Skin of body (tissue), 3 donors: ENCODE measurements at places on chromosomes 5 and 9. TPM values are rescaled to one million over a fixed set of nuclear protein-coding genes. Genes with fewer than 3 reads are reported as not detected.

The NUTM2G gene
- not detected for total RNA-seq

The PCDHGA2 gene
- total RNA-seq, result 3.6 TPM

The ZFP2 gene
- total RNA-seq, result 1.9 TPM

The PGM5 gene
- 13.8 TPM for total RNA-seq

The SAXO1 gene
- total RNA-seq, result 0.10 TPM

The BAG1 gene
- total RNA-seq, result 64.7 TPM

The GPR151 gene
- total RNA-seq, result not detected

The SLC6A18 gene
- total RNA-seq, result not detected

The MARCHF11 gene
- not detected for total RNA-seq

- DNase-seq, result no peak
Observed at GRCh38 chr5:68265822-68266395, 50.4 kb downstream of the PIK3R1 start.

GRCh38 chr9:79489261-79490000 is 82.3 kb upstream of the TLE4 start:
- peak; percentile 3 for DNase-seq

GRCh38 chr5:10539687-10539998 is 24.2 kb upstream of the ANKRD33B start:
- no peak for DNase-seq

- DNase-seq, result peak; percentile 43
Observed at GRCh38 chr9:80410106-80410505, 838.3 kb downstream of the TLE4 start.

- DNase-seq, result no peak
Observed at GRCh38 chr9:27888661-27889295, 315.5 kb upstream of the C9orf72 start.

GRCh38 chr9:95182854-95183563 is 134.5 kb downstream of the FANCC start:
- DNase-seq, result no peak

GRCh38 chr9:125784286-125785049 is 37.3 kb downstream of the PBX3 start:
- DNase-seq, result no peak

DNA sequence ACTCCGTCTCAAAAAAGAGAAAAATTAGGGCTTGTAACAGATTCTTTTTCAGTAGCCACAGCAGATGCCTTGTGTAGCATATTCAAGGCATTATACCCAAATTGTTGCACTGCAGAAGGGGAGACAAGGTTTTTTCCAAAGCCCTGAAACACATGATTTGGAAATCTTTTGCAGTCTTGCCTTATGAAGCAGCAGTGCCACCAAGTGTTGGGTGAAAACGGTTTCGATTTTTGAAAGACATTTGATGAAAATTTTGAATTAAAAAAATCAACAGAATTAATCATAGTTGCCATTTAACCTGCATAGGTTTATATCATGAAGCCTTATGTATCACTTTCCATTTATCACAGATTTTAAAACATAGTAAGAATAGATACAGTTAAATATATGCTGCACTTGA is 479.5 kb downstream of the TAF11L14 start:
- DNase-seq, result peak; percentile 12

DNA sequence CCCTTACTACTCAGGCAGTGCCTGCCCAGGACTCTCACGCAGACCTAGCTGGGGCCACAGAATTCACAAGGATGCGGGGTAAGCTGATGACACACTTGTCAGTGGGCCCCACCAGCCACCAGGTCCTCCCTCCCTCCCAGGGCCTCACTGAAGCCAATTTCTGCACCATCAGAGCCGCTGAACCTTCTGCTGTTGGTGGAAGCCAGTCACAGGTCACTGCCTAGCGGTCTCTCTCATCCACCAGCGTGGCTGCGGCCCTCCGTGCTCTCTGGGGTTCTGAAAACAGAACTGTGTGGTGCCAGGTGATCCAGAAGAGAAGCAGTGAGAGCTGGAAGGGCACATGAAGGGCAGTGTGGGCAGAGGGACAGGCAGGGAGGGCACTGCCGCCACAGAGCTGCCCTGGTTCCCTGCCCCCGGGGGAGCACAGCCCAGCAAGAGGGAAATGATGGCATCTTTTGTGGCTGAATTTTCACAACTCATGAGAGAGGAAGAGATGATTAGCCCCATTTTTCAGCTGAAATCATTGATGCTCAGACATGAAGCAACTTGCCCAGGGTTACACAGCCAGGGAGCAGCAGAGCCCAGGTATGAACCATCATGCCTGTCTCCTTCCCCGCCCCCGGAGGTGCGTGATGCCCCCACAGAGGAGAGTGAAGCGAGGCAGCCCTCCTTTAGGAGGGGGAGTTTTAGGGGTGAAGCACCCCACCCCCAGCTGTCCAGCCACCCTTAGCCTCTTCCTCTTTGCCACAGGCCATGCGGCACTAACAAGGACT is 41.4 kb upstream of the CPLX2 start:
- no peak for DNase-seq

- no peak for DNase-seq
Observed at GRCh38 chr5:153116916-153117315, 373.6 kb upstream of the GRIA1 start.

DNA sequence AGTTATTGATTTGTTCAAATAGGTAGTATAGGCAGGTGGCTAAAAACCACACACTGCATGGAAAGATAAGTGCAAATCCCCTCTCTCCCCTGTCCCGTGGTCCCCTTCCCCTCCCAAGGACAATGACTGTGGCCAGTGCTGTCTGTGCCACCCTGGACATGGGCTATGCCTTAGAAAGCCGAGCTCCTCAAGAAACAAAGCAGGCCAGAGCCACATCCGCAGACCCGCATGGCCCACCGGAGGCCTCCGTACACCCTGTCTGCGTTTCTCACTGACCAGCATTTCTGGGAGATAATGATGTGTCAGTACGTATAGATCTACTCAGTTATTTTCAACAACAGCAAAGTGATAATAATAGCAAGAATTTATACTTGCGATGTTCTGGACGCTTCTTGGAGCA is 16.3 kb downstream of the TSPAN17 start:
- no peak for DNase-seq

DNA sequence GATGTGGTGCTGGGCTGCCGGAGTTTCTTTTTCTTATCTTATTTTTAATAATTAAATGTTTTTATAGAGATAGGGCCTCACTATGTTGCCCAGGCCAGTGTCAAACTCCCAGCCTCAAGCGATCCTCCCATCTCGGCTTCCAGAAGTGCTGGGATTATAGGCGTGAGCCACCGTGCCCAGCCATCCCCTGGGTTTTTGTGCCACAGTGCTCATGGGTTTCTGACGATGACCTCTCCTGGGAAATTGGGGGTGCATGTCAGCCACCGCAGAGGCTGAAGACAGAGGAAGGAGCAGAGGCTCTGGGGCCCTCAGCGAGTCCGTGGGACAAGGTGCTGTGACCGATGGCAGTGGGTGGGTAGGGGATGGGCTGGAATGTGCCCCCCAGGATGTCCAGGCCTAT is 14.4 kb downstream of the GPSM1 start:
- DNase-seq, result no peak

DNA sequence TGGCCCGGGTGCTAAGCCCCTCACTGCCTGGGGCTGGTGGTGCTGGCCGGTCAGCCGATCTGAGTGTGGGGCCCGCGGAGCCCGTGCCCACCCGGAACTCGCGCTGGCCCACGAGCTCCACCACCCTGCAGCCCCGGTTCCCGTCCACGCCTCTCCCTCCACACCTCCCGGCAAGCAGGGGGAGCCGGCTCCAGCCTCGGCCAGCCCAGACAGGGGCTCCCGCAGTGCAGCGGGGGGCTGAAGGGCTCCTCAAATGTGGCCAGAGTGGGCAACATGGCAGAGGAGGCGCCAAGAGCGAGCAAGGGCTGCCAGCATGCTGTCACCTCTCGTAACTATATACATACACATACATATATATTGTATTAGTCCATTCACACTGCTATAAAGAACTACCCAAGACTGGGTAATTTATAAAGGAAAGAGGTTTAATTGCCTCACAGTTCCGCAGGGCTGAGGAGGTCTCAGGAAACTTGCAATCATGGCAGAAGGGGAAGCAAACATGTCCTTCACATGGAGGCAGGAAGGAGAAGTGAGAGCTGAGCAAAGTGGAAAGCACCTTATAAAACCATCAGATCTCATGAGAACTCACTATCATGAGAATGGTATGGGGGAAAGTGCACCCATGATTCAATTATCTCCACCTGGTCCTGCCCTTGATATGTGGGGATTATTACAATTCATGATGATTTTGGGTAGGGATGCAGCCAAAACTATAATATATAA is 56.8 kb downstream of the LIX1 start:
- DNase-seq, result no peak

DNA sequence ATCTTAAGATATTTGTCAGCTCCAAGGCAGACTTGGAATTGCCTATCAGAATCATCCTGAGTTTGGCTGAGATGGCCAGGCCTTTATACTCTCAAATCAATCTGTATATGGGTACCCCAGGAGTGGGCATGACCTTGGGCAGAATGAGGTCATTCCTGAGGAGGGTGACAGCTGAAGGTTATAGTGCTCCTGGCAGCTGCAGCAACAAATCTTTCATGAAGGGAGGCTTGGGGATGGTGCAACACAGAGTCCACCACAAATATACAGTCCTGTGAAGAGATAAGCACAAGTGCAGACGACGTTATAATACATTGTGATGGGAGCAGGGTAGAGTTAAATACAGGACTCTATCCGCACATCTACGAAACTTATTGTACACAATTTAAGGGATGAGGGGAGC is 21.1 kb upstream of the TRIO start:
- DNase-seq, result no peak

DNA sequence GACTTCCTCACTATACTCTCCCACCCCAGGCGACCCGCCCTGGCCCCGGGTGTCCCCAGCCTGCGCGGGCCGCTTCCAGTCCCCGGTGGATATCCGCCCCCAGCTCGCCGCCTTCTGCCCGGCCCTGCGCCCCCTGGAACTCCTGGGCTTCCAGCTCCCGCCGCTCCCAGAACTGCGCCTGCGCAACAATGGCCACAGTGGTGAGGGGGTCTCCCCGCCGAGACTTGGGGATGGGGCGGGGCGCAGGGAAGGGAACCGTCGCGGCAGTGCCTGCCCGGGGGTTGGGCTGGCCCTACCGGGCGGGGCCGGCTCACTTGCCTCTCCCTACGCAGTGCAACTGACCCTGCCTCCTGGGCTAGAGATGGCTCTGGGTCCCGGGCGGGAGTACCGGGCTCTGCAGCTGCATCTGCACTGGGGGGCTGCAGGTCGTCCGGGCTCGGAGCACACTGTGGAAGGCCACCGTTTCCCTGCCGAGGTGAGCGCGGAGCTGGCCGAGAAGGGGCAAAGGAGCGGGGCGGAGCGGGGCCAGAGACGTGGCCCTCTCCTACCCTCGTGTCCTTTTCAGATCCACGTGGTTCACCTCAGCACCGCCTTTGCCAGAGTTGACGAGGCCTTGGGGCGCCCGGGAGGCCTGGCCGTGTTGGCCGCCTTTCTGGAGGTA is 2.1 kb downstream of the CA9 start:
- no peak for DNase-seq

DNA sequence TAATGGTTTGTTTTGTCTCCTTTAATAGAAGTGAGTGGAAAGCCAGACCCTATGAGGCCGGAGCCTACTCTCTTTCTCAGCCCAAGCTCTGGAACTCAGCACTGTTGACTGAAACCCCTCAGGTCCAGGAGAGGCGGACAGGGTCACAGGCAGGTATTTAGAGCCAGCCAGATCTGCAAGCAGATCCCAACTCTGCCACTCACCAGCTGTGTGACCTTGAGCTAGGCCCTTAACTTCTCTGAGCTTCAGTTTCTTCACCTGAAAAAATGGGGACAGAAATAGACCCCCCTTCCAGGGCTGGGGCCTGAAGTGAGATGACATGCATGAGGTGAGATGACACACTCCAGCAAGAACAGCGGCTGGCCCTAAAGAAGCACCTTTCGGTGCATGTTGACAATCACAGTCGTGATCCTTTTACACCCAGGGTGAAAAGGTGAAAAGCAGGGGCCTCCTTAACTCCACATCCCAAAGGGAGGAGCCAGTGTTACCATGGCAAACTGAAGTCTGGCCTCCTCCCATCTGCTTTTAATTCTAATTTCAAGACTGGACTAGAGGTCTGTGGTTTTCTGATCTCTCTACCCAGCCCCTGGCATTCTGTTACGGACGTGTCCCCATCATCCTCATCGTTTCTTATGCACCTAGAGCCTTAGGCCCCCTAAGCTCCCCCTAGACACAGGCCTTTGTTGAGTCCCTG is 27.2 kb downstream of the MORN5 start:
- DNase-seq, result no peak

DNA sequence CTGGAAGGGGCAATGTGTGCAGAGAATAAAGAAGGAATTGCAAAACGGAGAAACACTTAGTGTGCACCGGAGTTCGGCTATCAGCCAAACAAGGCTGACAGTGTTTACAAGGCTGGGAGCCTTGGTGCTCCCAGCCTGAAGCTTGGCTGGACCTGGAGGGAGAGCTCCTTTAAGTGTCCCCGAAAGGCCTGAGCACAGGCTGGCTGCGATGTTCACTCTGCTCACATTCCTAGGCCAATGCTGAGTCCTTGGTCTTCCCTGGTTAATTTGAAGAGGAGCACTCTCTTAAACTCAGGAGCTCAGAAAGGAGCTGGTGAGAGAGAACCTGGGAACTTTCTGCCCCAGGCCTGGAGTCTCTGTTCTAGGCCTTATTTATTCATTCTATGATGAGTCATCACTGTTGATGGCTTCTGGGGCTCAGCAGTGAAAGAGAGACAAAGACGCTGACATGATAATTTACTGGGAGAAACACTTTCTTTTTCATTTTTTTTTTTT is 88.6 kb upstream of the MYO10 start:
- no peak for DNase-seq

DNA sequence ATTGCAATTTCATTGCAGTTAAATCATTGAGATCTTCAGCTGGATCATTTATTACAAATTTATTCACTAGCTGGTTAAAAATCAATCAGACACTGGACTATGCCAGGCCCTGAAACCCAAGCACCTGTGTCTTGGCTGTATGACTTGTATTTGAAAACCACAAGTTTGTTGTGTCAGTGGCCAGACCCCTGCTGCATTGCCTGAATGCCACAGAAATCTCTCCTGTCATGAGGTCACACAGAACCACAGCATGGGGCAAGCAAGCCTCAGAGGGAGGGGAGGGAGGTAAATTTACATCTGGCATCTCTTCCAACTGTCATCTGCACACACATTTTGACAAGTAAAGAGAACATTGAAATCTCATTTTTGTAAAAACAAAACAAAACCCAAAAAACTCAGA is 90.0 kb downstream of the ARRDC3 start:
- no peak for DNase-seq

GRCh38 chr9:121349009-121349408 is 21.0 kb downstream of the STOM start:
- no peak for DNase-seq

- no peak for DNase-seq
Observed at GRCh38 chr9:33435821-33436277, 11.5 kb downstream of the AQP3 start.
